ENCODE measurements at places on chromosomes 2 and 18.
A peak's percentile ranks its signal among the peaks of the same experiment; 100 is the strongest.

DNA sequence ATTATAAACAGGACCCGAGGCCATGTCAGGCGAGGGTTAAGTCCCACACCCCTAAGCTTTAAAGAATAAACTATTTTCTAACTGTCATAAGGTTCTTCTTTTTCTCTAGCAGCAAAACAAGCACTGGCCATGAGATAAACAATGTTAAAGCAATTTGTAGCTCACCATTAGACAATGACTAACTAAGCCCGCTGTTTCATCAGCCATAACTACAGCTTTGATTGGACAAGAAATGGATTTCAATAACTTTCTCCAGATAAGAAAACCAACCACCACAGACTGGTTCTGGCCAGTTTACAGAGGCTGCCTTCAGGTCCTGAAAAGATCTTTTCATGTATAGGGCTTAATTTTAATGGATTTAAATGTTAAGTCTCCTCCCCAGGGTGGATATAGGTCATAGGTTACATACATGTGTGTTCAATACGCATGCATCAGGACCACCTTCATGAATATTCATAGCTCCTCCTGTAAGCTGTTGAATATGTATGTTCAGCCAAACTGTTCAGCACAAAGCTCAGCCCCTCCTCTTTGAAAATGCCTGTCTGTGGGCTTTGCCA, 108.7 kb upstream of the RAB6C start:
- ATAC-seq: no peak

DNA sequence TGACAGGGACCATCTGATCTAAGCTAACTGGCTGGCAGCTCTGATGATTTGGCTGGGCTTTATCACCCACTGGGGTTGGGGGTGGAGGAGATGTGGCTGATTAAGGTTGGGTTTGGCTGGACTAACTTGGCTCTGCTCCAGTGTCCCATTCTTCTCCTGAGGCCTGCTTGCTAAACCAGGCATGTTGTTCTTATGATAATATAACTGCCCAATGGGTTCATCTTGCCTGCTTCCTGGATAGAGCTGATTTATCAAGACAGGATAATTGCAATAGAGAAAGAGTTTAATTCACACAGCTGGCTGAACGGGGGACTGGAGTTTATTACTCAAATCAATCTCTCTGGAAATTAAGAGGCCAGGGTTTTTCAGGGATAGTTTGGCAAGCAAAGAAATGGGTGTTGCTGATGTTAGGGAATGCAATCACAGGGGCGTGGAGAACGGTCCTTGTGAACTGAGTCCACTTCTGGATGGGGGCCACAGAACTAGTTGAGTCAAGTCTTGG, 150.4 kb downstream of the PTH2R start:
- ATAC-seq: no peak

DNA sequence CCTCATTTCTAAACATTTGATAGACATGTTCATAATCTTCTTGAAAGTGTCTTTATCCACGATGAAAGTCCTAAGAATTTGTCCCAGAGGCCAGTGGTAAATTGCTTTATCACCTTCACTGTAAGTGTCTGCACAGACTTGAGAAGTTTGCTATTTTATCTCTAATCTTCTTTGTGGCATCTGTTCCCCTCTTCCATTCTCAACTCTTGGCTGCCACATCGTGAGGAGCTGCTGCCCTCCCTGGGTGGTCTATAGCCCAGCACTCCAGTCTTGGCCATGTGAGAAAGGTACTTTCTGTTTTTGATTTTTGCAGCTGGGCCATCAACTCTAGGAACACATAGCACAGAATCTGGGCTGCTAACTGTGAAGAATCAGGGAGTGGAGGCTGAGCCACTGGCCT, 45.5 kb downstream of the SLC14A2 start:
- ATAC-seq: no peak

DNA sequence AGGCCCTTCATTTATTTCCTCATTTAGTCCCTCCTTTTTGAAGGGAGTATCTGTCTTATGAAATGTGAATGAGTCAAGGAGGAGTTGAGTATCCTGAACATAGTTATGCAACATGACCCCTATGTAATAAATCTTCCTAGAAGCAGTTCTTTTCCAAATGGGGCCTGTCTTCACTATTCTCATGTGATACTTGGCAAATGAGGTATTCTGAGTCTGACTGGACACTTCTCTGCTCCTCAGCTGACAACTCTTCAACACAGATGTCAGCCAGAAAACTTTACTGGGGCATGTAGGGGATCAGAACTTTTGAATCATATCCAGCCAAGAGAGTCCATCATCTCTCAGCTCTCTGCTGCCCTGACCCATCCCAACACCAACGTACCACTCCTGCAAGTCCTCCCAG, 291.6 kb downstream of the ZNF385B start:
- ATAC-seq: no peak

GRCh38 chr2:42132191-42132965, 36.8 kb upstream of the EML4 start:
- ATAC-seq: no peak

GRCh38 chr2:80519121-80519643, 214.6 kb upstream of the LRRTM1 start:
- no peak for ATAC-seq

DNA sequence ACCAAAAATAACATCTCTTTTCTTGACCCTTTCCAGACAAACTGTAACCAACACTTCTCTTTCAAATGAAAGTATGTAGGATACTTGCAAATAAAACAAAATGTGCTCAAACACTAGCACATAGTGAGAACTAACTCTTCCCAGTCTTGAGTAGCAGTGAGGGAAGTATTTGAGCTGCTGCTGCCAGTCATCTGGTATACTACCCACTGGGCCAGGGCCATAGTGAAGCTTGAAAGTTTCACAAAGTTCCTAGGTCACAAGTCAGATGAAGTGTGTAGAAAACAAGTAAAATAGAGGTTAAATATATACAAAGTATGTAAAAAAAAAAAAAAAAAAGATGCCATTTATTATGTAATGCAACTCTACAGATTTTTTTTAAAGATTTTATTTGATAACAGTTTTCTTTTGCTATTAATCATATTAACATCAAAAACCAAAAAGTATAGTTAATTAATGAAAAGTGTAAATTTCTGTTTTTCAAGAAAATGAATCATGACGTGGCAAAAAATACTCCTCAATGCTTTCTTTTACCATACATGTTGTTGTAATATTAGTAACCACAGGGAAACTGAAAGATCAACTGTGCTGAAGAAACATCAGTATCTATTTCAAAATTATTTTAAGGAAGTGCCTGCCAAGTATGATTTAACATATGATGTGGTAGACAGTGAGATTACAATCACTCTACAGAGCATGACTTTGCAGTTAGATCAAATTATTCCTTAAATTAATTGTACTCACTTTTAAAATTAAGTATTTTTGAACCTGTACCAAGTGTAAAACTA, 21.6 kb upstream of the TRIB2 start:
- ATAC-seq: no peak

DNA sequence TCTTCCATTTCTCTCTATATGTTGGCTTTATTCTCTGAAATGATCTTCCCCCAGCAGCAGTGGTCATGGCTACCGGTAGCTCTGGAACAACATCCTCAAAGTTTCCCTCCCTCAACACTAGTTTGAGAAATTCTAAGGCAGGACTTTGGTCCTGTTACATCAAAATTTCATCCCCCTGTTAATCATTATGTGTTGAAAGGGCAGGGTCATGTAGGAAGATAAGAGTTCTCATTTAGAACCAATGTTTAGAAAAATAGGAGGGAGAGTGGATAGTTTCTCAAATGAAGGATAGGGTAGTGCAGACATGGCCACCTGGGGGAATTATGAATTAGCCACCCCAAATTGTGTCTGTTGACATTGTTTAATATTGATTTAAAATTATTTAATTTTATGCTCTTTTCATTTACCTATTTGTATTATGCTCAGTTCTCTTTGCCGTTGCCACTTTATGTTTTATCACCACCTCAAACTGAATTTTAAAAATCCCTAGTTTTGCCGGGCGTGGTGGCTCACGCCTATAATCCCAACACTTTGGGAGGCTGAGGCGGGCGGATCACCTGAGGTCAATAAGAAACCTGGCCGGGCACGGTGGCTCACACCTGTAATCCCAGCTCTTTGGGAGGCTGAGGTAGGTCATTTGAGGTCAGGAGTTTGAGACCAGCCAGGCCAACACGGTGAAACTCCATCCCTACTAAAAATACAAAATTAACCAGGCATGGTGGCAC, 22.3 kb downstream of the EML4 start:
- no peak for ATAC-seq

- no peak for ATAC-seq
These were observed 316 bp downstream of the GRP start for GRCh38 chr18:59220164-59220783.

- peak; percentile 77 for ATAC-seq
These were observed 39.2 kb downstream of the DPYSL5 start for GRCh38 chr2:26887151-26887550.

DNA sequence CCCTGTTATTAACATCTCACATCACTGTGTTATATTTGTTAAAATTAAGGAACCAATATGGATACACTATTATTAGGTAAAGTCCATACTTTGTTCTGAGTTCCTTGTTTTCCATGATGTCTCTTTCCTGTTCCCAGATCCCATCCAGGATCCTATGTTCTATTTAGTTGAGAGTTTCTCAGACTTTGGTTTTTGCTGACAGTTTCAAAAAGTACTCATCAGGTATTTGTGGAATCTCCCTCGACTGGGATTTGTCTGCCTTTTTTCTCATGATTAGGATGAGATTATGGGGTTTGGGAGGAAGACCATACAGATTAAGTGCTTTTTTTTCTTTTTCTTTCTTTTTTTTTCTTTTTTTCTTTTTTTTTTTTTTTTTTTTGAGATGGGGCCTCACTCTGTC, 39.4 kb upstream of the ITM2C start:
- ATAC-seq: no peak

- ATAC-seq: no peak
These were observed 30.1 kb upstream of the COPS8 start for GRCh38 chr2:237055386-237056100.

DNA sequence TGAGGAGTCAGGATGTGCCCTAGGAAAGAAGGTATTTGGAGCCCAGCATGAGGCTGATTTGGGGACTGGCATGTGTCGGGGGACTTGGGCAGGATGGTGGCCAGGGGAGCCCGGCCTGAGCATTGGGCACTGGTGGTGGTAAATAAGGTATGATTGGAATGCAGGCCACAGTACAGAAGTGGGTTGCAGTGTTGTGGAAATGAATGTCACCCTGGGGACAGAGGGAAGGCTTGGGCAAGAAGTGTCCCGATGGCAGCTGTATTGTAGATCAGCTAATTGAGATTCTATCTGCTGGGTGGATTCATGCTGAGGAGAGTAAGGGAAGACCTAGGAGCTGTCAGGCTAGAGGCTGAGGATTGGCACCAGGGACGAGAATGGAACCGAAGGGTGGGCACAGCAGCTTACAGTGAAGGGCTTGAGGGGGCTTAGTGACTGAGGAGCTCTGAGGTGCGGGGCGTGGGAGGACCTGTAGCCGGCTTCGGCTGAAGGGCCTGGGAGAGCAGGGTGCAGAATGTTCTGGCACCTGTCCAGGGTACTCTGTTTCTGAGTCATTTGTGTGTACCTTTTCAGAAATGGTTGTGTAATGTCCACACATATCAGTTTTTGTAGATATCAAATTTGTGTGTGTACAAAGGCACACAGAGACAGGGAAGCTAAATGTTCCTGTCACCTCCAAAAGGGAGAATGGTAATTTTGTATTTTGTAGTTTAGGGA, 170.2 kb downstream of the PRKCE start:
- no peak for ATAC-seq

DNA sequence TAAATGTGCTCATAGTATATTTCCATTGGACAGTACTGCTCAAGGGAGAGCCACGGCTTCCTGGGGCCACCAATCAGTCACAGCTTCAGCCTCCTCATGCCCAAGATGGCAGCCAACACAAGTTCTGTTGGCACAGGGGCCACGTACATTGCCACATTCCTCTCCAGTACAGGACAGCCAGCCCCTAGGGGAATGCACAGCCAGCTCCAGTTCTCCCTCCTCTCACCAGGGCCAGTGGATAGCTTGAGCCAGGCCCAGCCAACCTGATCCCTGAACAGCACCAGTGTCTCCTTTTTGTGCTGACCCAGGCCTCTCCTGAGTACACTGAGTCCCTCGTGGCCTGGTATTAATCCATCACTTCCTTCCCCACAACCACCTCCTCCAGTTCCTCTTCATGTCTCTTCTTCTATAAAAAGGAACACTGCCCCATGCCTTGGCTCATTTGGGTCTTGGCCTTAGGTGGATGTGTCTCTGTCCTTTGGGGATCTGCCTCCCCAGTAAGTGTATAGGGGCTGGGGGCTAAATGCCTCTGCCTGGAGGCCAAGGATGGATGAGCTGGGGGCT, 168.7 kb downstream of the TNS1 start:
- no peak for ATAC-seq

Data from stimulated activated memory B cell treated with anti-CD40 and anti-IgM and Interleukin-4, amounts not matched to agents 10 μg/mL and 1 μg/mL and 100 μg/mL, for 72 hours (primary cell).